Lower lobe of right lung (tissue), 2 donors: ENCODE measurements at places on chromosomes 7 and 10. TPM values are rescaled to one million over a fixed set of nuclear protein-coding genes. Genes with fewer than 3 reads are reported as not detected.

DNA sequence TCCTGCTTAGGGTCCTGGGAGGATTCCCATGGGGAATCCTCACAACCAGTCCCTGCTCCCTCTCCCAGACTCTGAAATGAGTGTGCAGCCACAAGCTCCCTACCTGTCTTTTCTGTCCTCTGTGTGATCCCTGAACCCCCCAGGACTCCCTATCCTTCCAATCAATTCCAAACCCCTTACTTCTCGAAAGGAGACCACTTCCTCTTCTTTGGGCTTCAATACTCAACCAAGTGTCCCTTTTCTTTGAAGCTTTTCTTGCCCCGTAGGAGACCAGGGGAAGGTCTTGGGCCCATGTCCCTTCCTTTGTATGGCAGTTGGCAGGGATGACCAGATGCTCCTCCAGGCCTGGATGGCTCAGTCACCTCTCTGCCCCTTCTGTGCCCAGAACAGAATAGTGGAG lies 1.7 kb downstream of the AEBP1 start:
- peaks cover 4% of the 10 kb centered on the region for H3K4me1 ChIP-seq
- peak overlapping the region; percentile 81 for H3K27ac ChIP-seq
- no peak for DNase-seq
- peak overlapping the region; percentile 59 for H3K4me3 ChIP-seq

- no peak for DNase-seq
- no peaks in the 10 kb centered on the region for H3K36me3 ChIP-seq
- H3K4me3 ChIP-seq = no peak overlapping the region
- H3K27me3 ChIP-seq = peaks cover 9% of the 10 kb centered on the region
- peaks cover 25% of the 10 kb centered on the region for H3K4me1 ChIP-seq
- H3K27ac ChIP-seq = no peak overlapping the region
Measured at GRCh38 chr10:120969219-120969645, 118.1 kb downstream of the WDR11 start.

DNA sequence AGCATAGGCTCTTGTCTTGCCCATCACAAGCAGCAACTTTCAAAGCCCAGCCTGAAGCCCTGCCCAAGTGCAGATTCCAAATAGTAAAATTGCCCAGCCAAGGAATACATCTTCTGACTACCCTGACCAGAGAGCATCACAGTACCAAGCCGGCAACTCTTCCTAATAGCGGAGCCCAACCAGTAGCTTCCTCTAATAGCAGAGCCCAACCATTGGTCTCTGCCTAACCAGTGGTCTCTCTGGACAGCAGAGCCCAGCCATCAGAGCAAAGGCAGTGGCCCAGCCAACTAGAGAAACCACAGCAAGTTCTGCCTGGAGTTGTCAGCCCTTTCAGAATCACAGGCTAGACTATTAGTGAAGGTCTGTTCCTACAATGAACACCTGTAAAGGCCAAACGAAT lies 285.6 kb downstream of the HGF start:
- H3K36me3 ChIP-seq = no peaks in the 10 kb centered on the region
- H3K4me1 ChIP-seq = no peaks in the 10 kb centered on the region
- no peak for DNase-seq
- no peak overlapping the region for H3K4me3 ChIP-seq
- H3K27me3 ChIP-seq = no peaks in the 10 kb centered on the region

GRCh38 chr10:95755511-95756004 lies 405 bp upstream of the ENTPD1 start:
- peak overlapping the region; percentile 83 for H3K27ac ChIP-seq
- H3K4me3 ChIP-seq = peak overlapping the region; percentile 52
- H3K27me3 ChIP-seq = no peaks in the 10 kb centered on the region
- H3K4me1 ChIP-seq = peaks cover 18% of the 10 kb centered on the region
- DNase-seq = peak; percentile 65

Gene IGFBP3
- total RNA-seq = 32.2 TPM

Gene FXYD4
- total RNA-seq = not detected

- H3K27ac ChIP-seq = no peak overlapping the region
- peaks cover 4% of the 10 kb centered on the region for H3K27me3 ChIP-seq
- no peak overlapping the region for H3K4me3 ChIP-seq
- H3K4me1 ChIP-seq = no peaks in the 10 kb centered on the region
- H3K36me3 ChIP-seq = no peaks in the 10 kb centered on the region
- no peak for DNase-seq
Measured at GRCh38 chr10:28954211-28954610, 276.9 kb downstream of the BAMBI start.

DNA sequence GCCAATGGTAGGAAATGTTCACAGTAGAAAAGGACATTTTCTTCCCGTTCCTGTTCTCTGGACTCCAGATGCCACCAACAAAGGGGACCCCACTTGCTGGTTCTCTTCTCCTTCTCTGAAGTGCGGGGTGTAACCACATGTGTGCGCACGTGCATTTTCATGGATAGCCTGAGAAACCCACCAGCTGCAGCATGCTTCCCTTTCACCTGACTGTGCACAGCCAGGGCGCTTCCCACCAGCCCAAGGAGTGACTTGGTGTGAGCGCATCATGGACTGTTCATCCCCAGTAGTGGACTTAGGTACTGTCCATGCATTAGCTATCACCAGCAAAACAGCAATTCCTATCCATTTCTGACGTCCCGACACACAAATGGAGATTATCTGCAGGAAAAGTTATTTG lies 29.6 kb upstream of the DPYSL4 start:
- H3K27me3 ChIP-seq = no peaks in the 10 kb centered on the region
- H3K4me3 ChIP-seq = no peak overlapping the region
- no peak for DNase-seq
- no peaks in the 10 kb centered on the region for H3K4me1 ChIP-seq
- H3K27ac ChIP-seq = no peak overlapping the region
- no peaks in the 10 kb centered on the region for H3K36me3 ChIP-seq

- DNase-seq = no peak
- no peaks in the 10 kb centered on the region for H3K27me3 ChIP-seq
- H3K27ac ChIP-seq = no peak overlapping the region
- H3K4me1 ChIP-seq = peaks cover 54% of the 10 kb centered on the region
- H3K4me3 ChIP-seq = no peak overlapping the region
Measured at GRCh38 chr10:30037620-30038336, 21.6 kb downstream of the JCAD start.
